ENCODE measurements at places on chromosomes 2 and 18. TPM values are rescaled to one million over a fixed set of nuclear protein-coding genes. Genes with fewer than 3 reads are reported as not detected.

NDC80 gene
- total RNA-seq: 6.0 TPM

MAP2 gene
- total RNA-seq: 4.6 TPM

FAM136A gene
- total RNA-seq: 26.1 TPM

FBXO41 gene
- 2.5 TPM for total RNA-seq

PLCD4 gene
- total RNA-seq: 9.3 TPM

SERPINB11 gene
- total RNA-seq: not detected

PTCD3 gene
- 23.5 TPM for total RNA-seq

LCLAT1 gene
- 17.8 TPM for total RNA-seq

L3MBTL4 gene
- 0.24 TPM for total RNA-seq

LTBP1 gene
- 334 TPM for total RNA-seq

ADRA2B gene
- total RNA-seq: not detected

OTOS gene
- total RNA-seq: not detected

CXCR1 gene
- not detected for total RNA-seq

SLC35F5 gene
- total RNA-seq: 34.5 TPM

HJURP gene
- total RNA-seq: 8.4 TPM

MIB1 gene
- total RNA-seq: 25.4 TPM

FBXO36 gene
- total RNA-seq: 4.3 TPM

PDE6D gene
- 20.4 TPM for total RNA-seq

MYO7B gene
- total RNA-seq: 0.24 TPM

BOK gene
- total RNA-seq: 23.3 TPM

NYAP2 gene
- under 0.01 TPM for total RNA-seq

SLC30A3 gene
- not detected for total RNA-seq

NCKAP1 gene
- 101 TPM for total RNA-seq

SRD5A2 gene
- not detected for total RNA-seq

UGT1A4 gene
- total RNA-seq: not detected

UGGT1 gene
- total RNA-seq: 26.5 TPM

FLACC1 gene
- total RNA-seq: not detected

HS1BP3 gene
- 23.3 TPM for total RNA-seq

DSC2 gene
- total RNA-seq: 1.7 TPM

RNF25 gene
- 24.0 TPM for total RNA-seq

GPR45 gene
- not detected for total RNA-seq

EN1 gene
- total RNA-seq: 0.32 TPM

MXD1 gene
- total RNA-seq: 5.2 TPM

ERBB4 gene
- not detected for total RNA-seq

EMILIN1 gene
- total RNA-seq: 790 TPM

LRRTM4 gene
- total RNA-seq: not detected
